ENCODE measurements at places on chromosomes 7 and 10.

DNA sequence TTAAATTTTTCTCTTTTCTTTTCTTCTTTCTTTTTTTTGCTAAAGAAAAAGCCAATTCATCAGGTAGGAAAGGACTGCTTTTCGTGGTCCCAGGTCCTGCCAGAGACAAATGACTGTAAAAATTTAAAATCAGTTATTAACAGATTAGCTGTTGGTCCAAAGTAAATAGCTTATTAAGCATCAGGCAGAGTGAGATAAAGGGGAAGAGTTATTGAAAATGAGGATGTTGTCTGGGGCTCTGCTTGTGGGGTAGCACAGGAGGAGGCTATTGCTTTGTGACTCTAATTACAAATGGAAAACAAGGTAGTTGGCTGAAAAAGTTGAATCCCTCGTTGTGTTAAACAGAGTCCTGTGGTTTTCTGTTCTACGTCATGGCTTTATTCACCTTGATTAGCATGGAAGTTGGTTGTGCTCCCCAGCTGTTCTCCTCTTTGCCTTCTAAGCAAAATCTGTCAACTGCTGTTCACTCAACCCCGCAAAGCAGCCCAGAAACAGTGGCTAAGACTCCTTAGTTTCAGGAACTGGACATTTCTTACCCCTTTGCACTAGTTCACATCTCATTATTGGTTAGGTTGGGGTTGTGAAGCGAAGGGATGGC lies 128.9 kb downstream of the SNX10 start:
- DNase-seq: no peak
- H3K4me1 ChIP-seq: no peaks in the 10 kb centered on the region
- no peak overlapping the region for H3K27ac ChIP-seq
- no peaks in the 10 kb centered on the region for H3K36me3 ChIP-seq

DNA sequence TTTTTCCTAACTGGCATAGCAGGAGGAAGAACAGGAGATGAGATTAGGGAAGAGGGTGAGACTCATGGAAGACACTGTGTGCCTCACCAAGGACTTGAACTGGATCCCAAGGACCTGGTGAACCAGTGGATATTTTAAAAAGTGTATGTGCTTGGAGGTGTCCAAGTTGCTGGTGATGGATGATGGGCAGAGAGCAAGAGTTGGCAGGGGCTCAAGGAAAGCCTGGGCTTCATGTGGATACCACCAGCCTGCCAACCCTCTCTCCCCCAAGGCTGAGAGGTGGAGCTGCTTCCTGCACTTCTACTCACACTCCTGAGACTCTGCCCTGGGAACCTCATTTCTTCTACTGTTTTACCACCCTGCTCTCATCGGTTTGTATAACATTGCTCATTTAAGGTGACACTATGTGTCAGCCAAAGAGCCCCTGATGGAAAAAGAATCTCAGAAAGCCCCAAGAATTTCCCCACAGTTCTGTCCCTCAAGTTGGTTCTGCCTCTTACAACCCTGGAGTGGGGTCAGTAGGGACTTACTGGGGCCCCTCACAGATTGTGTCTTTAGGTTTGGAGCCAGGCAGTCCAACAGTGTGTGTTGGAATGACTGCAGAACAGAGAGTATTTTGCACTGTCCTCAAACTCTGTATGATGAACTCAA lies 56.2 kb upstream of the PDCD4 start:
- peaks cover 20% of the 10 kb centered on the region for H3K4me1 ChIP-seq
- H3K27ac ChIP-seq: no peak overlapping the region
- no peaks in the 10 kb centered on the region for H3K27me3 ChIP-seq
- H3K4me3 ChIP-seq: no peak overlapping the region
- DNase-seq: no peak

DNA sequence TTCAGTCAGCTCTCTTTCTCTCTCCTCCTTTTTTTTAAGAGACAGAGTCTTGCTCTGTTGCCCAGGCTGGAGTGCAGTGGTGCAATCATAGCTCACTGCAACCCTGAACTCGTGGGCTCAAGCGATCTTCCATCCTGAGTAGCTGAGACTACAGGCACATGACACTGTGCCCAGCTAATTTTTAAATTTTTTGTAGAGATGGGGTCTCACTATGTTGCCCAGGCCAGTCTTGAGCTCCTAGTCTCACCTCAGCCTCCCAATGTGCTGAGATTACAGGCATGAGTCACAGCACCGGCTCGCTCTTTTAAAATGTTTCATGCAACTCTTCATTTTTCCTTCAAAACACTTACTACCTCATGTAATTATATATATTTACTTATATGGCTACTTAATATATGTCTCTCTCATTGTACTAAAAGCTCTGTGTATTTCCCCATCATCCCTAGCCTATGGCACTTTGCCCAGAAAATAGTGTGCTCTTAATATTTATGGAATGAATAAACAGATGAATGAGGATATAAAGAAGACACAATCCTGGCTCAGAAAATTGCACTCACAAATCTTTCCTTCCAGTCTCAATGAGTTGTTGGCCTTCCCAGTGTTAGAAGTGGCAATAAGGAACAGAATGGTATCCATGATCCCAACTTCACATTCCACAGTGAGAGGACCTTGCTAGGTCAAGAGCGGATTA lies 33.9 kb downstream of the EBLN1 start:
- no peaks in the 10 kb centered on the region for H3K36me3 ChIP-seq
- DNase-seq: no peak
- peaks cover 7% of the 10 kb centered on the region for H3K4me1 ChIP-seq
- no peak overlapping the region for H3K4me3 ChIP-seq
- H3K27ac ChIP-seq: no peak overlapping the region

DNA sequence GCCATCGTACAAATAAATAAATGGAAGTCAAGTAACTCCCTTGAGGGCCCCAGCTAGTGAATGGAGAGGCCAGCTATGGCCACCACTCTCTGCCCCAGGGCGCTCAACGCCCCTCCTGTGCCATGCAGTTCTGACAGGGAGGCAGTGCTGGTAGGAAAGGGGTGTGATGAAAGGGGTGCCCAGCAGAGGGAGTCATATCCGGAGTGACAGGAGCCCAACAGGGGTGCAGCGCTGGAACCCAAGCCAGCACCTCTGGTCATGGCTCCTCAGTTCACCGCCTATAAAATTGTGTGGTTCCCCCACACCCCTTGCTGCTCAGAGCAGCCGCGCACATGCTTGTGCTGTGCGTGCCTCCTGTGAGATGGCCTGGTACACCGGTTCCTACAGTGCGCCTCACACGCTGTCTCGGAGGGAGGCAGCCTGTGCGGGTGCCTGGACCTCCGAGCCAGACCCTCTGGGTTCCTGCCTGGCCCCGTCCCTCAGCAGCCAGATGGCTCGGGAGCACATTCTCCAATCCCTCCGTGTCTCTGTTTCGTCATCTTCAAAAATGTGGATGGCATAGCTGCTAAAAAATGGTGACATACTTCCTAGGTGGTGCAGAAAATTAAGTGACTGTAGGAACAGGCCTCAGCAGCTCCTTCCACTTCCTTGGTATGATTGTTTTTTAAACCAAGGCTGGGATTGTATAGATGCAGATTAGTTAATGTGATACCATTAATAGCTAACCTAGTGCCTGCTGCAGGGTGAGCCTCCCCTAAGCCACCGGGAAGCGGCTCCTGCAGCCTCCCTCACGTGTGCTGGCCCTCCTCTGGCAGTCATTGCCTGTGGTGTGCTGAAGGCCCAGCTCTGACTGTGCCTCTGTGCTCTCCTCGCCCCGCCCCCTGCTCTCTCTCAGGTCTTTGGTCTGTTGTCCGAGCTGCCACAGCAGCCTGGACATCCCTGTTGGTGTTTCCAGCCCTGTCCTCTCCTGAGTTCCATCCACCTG lies 125.8 kb downstream of the EGFR start:
- DNase-seq: no peak
- peaks cover 15% of the 10 kb centered on the region for H3K4me1 ChIP-seq
- H3K4me3 ChIP-seq: no peak overlapping the region

GRCh38 chr10:77159538-77160110 lies 478.0 kb downstream of the KCNMA1 start:
- H3K4me3 ChIP-seq: no peak overlapping the region
- no peak for DNase-seq
- H3K36me3 ChIP-seq: no peaks in the 10 kb centered on the region
- H3K27ac ChIP-seq: no peak overlapping the region
- peaks cover 75% of the 10 kb centered on the region for H3K4me1 ChIP-seq
- H3K27me3 ChIP-seq: no peaks in the 10 kb centered on the region

- peaks cover 14% of the 10 kb centered on the region for H3K4me1 ChIP-seq
- H3K4me3 ChIP-seq: no peak overlapping the region
- no peak for DNase-seq
- peak overlapping the region; percentile 90 for H3K27ac ChIP-seq
Observed at GRCh38 chr10:43931308-43931930, 282.7 kb upstream of the ZNF32 start.
